ENCODE measurements at places on chromosomes 16 and 17.

DNA sequence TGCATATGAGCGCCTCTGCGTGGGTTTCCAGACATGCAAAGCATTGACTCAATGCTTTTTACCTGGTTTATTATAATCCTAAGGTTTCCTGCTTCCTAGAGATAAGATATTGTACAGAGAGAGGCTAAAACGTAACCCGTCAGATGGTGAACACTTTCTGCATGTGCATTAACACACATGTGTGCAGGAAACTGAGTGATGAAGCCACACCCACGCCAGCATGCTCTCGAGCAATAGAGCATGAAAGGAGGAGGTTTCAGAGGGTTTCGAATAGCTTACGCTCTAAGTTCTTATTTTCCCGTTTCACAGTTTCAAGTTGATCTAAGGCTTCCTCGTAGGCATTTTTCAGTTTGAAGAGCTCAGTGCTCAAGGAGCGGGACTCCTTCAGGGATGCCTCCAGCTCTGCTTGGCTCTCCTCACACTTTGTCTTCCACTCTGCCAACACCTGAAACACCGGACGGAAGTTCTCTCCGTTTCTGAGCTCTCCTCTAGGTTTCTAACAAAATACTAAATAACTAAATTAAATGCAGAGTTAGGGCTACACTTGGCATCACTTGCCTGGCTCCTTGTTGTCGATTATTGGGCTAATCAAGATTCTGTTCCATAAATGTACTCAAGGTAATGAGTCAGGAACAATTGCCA is 23.2 kb downstream of the MYH3 start:
- no peak for DNase-seq

DNA sequence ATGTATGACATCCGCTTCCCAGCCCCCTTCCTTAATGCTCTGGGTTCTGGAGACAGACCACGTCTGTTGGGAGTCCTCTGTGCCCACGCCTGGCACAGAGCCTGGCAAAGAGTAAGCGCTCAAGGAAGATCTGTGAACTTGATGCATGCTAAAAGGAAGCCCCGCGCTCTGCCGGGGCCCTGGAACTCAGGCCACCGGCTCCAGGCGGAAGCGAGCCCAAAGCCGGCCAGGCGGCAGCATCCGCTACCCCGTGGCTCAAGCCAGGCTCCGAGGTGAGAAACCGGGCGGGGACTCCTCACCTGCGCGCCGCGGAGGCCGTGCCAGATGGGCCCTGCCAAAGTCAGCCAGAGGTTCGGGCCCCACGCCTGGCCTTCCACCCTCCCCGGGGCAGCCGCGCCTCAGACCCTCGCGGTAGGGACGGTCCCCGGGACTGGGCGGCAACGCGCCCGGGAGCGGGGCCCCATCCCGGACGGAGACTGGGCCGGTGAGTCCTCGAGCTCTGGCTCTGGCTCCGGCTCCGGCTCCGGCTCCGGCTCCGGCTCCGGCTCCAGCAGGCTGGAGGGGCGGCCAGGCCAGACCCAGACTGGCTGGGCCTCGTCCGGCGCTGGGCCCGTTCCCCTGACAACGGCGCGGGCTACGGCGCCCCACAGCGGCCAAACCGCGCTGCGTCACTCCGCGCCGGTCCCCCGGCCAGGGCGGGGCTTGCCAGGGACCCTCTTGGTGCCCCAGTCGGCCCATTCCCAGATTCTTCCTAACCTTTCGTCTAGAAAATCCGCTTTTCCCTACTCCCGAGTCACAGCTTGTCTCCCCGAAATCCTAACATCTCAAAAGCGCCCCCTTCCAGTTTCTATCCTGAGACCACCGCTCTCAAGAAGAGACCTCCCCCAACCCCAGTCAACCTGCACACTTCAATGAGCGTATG is at the start of gene ZDHHC1:
TSS of gene ZDHHC1 (minus strand) at position 606 of the 922 bp plus-strand sequence. CDS start 8,702 bp downstream, outside the sequence.
- no peak for DNase-seq

DNA sequence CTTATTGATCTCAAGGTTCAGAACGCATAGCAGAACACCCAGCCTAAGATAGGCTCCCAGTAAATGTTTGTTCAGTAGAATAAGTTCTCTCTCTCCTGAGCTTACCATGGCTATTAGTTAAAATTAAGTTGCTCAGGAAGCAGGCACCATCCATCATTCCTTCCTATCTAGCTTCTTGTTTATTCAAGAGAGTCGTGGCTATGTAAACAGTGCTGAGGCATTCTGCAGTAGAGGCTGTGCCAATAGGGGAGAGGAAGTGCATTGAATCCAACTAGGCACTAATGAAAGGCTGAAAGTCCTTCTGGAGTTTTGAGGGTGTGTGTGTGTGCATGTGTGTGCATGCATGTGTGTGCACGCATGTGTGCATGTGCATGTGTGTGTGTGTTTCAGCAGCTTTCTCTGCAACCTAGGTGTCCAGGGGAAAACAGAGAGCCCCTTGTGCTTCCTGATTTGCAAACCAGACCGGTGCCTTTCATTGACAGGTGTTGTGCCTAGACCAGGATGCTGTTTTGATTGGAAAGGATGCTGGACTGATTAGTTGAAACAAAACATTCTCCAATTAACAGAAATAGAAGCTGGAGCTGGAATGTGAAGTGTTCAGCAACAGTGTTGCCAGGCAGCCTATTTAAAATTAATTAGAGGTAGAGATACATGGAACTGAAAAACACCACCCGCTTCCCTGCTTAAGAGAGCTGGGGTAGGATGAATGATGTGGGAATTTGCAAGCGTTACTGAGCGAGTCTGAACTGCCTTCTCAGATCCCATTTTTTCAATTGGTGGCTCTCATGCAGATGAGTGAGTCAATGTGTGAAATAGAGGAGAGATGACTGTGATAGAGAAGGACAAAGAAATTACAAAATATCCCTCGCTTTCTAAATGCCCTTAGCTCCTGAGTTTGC is 103.3 kb upstream of the CLEC3A start:
- no peak for DNase-seq

- no peak for DNase-seq
These were observed 82.0 kb downstream of the RGS9 start for GRCh38 chr17:65219124-65219523.

DNA sequence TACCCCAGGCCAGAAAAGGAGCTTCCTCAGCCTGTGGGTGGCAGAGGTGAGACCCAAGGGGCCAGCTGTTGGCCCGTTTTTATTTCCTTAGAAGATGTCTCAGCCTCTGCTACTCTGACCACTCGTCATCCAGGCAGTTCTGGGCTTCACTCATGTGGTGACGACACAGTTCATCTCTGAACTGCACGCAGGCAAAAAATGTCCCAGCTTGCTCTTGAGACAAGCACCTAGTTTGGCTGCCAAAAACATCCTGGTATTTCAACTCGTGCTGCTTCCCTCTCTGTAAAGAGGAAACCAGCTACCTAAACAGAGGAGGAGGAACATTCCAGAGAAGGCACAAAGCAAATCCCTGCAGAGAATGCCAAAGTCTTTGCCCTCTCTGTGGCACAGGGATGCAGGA is 125.7 kb downstream of the XYLT1 start:
- no peak for DNase-seq

DNA sequence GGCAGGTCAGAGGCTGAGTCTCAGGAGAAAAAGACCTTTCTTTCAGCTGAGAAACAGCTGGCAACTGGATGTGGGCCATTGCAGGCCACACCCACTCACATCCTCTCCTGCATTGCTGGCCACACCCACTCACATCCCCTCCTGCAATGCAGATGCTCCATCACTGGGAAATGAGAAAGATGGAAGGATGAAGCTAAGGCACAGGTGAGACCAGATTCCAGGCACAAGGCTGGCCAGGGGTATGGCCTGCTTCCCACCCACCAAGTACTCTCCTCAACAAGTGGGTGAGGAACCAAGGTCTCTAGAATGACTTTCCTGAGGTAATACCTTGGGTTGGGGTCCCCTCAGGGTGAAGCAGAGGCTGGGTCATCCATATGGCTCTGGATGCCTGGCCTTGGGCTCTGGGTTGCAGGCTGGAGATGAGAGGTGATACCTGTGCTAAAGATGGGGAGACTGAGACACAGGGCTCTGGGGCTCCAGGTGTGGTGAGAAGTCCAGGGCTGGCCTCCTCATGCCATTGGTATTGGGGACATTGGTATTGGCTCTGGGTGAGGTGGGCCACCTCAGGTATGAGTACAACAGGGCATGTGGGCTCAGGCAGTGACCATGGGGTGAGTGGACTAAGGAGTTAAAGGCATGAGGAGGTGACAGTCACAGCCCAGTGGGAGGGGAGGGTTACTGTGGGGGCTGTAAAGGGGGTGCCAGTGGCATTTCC is 1726.8 kb downstream of the TP53TG3F start:
- DNase-seq: no peak

- DNase-seq: no peak
These were observed 913 bp upstream of the NOG start for GRCh38 chr17:56592487-56593085.

DNA sequence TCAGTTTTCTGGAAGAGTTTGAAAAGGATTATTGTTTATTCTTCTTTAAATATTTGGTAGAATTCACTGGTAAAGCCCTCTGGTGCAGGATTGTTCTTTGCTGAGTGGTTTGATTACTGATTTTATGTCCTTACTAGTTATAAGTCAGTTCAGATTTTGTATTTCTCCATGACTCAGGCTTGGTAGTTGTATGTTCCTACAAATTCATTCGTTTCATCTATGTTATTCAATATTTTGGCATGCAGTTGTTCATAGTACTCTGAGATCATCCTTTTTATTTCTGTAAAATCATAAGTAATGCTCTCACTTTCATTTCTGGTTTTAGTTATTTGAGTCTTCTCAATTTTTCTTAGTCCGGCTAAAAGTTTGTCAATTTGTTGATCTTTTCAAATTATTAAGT is 58.1 kb upstream of the CRYM start:
- DNase-seq: no peak

DNA sequence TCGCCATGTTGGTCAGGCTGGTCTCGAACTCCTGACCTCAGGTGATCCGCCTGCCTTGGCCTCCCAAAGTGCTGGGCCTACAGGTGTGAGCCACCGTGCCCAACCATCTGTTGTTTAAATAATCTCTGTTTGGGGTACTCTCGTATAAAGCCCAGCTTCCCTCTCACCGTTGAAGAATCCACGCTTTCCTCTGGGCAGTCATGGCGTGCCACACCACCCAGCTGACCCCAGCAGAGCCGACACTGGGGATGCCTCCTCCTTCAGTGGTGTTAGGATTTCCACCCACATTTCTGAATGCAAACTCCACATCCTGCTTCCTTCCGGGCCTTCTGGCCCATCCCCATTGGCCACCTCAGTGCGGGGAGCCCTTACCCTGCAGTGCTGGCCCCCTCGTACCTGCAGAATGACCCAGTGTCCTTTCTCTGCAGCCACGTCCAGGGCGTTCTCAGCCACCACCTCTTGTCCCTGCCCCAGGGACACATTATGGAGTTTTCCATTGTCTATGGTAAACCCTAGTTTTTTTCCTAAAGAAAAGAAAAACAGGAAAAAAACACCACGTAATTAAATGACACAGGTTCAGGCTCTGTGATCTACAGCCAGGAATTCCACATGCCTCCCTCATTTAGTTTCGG is 60.4 kb downstream of the PGS1 start:
- DNase-seq: no peak

- DNase-seq: no peak
These were observed 195.1 kb downstream of the CDRT15L2 start for GRCh38 chr17:20774472-20775135.

DNA sequence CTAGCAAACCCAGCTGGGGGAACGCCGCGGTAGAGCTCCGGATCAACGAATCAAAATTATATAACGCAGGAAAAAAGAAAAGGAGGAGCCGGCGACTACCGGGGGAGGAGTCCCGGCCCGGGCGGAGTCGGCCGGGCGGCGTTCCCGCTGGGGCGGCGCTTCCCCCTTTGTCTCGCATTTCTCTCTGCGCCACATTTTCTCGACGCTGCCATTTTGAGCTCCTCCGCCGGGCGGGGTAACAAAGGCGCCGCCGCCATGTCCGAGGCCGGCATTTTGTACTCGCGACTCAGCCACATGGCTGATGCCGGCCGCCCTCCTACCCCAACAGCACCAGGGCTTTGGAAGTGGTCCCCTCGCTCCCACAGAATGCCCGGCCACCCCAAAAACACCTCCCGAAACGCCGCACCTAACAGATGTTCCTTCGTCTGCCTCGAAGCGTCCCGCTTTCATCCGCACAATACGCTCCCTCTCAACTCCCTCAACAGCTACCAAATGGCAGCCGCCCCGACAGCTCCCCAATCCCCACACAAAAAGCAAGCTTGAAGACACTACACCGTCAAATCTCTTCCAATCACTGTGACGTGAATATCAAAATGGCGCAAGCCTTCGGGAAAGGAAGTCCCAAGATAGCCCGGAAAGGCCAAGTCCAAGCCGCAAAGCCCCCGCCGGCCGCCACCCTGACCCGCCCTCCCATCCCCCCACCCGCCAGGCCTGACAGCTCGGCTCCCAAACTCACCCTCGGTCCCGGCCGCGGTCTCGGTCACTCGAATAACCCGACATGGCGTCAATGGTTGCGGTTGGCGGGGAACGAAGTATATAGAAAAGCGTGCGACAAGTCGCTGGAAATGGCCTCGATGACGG is 519 bp downstream of the DDX5 start:
- no peak for DNase-seq

GRCh38 chr17:31609331-31609730 is 217.9 kb downstream of the RAB11FIP4 start:
- DNase-seq: no peak

GRCh38 chr16:1760911-1761310 is 10.4 kb downstream of the NME3 start:
- no peak for DNase-seq

DNA sequence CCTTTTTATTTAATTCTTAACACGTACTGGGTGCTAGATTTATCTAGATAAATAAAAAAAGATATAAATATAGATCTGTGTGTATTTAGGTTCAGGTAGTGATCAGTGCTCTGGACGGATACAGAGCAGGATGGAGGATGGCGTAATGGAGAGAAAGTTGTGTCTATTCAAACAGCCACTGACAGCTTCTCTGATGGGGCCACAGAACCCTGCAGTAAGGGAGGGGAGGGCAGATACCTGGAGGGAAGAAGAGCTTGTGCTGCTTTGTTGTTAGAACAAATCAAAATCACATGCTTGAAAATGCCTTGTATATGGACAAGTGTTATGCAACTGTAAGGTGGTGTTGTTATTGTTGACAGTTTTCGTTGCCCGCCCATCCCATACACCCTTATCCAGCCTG is 170.2 kb downstream of the UTP18 start:
- DNase-seq: no peak

- DNase-seq: no peak
These were observed 21.8 kb upstream of the GAN start for GRCh38 chr16:81292936-81293335.

GRCh38 chr16:54588026-54588425 is 301.4 kb upstream of the IRX3 start:
- no peak for DNase-seq

DNA sequence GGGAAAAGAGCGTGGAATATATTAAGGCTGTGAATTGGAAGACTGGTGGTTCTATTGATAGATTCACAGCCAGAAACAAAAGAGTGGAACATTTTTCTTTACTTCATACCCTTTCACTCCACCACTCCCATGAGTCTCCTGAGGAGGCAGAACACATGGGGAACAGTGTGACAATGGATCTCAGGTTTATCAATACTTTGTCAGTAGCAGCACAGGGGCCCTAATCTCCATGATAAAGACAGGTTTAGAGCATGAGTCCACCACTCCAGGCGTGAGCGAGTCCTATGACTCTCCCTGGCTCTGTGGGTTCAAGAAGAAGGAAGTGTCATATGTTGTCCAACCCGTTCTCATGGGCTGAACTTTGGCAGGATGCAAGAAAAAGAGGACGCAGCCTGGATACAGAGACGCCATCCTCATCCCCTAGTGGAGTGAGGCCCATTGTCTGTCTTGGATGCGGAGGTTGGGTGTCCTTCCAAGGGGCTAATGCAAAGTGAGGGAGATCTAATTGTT is 361.2 kb downstream of the TMEM114 start:
- no peak for DNase-seq

Data from cortex of kidney (tissue), 1 donor.